ENCODE measurements at places on chromosomes 4 and X.

DNA sequence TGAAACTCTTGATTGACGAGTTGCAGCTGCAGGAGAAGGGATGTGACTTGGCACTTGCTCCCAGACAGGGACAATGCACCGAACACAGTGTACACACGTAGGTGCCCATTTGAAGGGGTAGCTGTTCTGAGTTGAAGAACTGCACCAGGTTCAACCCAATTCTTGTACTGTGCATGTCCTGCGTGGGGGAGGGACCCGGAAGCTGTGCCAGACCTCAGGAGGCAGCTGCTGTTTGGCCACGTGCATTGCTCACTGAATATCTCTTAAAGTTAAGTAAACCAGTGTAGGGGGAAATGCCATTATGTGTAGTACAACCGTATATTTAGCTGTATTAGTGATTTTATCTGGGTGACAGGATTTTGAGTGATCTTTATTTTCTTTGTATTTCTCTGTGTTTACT, 12.0 kb upstream of the RBBP7 start:
- DNase-seq, result no peak

GRCh38 chr4:28267166-28267565, 1406.5 kb downstream of the STIM2 start:
- DNase-seq, result no peak

GRCh38 chrX:109384699-109385098, 97.2 kb downstream of the GUCY2F start:
- no peak for DNase-seq

GRCh38 chr4:54675721-54676461, 18.1 kb downstream of the KIT start:
- DNase-seq, result peak; percentile 70

- peak; percentile 57 for DNase-seq
Measured at GRCh38 chr4:150588316-150588715, 6.4 kb downstream of the MAB21L2 start.

- peak; percentile 71 for DNase-seq
Measured at GRCh38 chr4:183445097-183445428, 627 bp downstream of the CDKN2AIP start.

- DNase-seq, result no peak
Measured at GRCh38 chr4:88524171-88524570, 595 bp upstream of the PYURF start.

DNA sequence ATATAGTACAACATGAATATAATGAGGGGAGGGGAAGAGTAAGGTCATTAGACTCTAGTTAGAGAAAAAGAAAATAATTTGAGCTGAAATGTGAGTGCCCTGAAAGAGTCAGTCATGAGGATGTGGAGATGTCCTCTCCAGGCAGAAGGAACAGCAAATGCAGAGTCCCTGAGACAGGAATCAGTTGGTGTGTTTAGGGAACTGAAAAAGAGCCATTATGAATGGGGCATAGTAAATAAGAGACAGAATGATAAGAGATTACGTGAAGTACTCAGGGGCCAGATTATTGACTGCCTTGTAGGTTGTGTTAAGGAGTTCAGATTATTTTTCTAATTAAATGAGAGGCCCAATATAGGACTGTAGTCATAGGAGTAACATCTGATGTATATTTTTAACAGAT, 147.0 kb downstream of the PDLIM5 start:
- no peak for DNase-seq

DNA sequence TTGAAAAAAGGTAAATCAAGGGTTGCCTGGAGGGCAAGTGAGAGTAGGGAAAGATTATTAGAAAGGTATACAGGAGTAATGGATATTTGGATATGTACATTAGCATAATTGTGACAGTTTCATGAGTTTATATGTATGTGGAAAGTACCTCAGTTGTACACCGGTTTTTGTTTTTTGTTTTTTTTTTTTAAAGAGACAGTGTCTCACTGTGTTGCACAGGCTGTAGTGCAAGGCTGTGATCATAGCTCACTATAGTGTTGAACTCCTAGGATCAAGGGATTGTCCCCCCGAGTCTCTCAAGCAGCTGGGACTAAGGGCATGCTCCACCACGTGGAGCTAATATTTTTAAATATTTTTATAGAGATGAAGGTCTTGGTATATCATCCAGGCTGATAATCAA, 15.3 kb upstream of the HPGD start:
- DNase-seq, result no peak

GRCh38 chr4:76518241-76518640, 83.2 kb downstream of the SHROOM3 start:
- no peak for DNase-seq

DNA sequence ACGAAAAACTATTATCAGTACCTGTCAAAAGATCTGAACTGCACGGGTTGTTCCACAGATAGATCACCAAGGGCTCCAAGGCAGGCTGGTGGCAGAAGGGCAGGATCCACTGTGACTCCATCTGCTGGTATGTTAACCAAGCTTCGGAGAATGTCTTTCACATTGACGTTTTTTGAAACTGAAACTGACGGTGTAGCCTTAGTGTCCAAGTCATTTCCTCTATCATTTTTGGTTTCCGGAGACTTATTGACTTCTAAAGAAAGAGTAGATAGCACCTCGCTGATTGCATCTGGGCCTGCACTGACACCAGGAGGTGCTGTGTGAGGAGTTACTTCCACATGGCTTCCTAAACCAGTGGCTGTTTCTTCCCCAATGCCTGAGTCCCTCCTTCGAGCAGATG, 186.9 kb downstream of the LRBA start:
- DNase-seq, result no peak

- DNase-seq, result no peak
Measured at GRCh38 chr4:8774071-8774470, 97.6 kb downstream of the HMX1 start.

- DNase-seq, result no peak
Measured at GRCh38 chrX:129759576-129760061, 20.1 kb upstream of the SASH3 start.

- no peak for DNase-seq
Measured at GRCh38 chr4:139191373-139191772, 14.4 kb upstream of the ELF2 start.

GRCh38 chrX:25925946-25926345, 212.2 kb upstream of the MAGEB18 start:
- no peak for DNase-seq

- DNase-seq, result no peak
Measured at GRCh38 chrX:45026036-45026435, 153.0 kb downstream of the KDM6A start.

- peak; percentile 55 for DNase-seq
Measured at GRCh38 chrX:1582686-1583437, 8.5 kb upstream of the AKAP17A start.

- no peak for DNase-seq
Measured at GRCh38 chr4:66602622-66603021, 932.3 kb upstream of the EPHA5 start.

DNA sequence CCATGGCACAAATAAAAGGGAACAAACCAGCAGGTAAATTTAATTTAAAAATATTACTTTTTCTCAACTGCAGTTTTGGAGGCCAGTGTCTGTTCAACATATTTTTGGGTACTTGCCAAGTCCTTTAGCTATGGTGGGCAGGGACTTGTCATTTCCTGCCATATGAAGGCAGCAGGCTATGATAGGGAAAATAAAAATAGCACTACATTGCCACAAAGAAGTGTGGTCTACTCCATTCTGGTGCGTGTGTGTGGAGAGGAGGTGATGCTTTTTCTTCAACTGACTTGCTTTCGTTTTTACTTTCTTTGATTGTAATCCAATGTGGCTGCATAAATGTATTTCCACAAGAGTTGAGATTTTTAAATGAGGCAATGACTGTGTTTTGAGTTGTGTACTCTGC, 17.2 kb downstream of the GPR174 start:
- DNase-seq, result no peak

Data from islet precursor cell (in vitro differentiated cells).